ENCODE measurements at places on chromosomes 2 and 18.

- DNase-seq, result no peak
These were observed 10.4 kb upstream of the FAM228A start for GRCh38 chr2:24164416-24164973.

- DNase-seq, result no peak
These were observed 153.0 kb downstream of the NRP2 start for GRCh38 chr2:205835251-205835791.

DNA sequence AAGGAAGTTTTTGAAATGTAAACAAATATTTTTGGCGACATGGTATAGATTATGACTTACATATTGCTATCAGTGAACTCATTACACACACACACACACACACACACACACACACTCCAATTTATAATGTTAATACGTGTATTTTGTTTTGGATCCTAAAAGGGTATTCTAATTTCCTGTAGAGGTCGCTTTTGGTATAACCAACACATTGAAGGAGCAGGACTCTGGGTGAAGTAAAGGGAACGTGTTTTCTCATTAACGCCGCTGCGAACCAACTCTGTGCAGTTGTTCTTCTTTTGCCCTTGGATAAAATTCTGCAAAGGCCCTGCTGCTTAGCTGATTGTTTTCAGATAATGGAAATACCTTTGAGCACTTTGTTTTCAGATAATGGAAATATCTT, 190.4 kb downstream of the PMAIP1 start:
- no peak for DNase-seq

DNA sequence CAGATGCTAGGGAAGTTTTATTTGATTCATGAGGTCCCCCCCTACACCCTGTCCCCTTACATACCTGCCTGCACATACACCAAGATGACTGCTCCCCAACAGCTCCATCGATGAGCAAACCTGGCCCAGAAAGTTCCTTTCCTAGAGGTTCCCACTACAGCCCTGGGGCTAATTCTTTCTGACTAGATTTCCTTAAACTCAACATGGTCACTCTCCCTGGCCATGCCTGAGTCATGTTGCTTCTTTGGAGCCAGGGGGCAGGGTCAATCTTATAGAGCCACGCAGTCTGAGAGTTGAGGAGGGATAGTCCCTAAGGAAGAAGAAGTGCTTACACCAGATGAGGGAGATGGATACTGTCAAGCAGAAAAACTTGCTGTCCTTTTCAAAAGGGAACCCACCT, 67.7 kb upstream of the GLI2 start:
- DNase-seq, result no peak

GRCh38 chr2:60534052-60534685, 19.3 kb downstream of the BCL11A start:
- DNase-seq, result no peak

DNA sequence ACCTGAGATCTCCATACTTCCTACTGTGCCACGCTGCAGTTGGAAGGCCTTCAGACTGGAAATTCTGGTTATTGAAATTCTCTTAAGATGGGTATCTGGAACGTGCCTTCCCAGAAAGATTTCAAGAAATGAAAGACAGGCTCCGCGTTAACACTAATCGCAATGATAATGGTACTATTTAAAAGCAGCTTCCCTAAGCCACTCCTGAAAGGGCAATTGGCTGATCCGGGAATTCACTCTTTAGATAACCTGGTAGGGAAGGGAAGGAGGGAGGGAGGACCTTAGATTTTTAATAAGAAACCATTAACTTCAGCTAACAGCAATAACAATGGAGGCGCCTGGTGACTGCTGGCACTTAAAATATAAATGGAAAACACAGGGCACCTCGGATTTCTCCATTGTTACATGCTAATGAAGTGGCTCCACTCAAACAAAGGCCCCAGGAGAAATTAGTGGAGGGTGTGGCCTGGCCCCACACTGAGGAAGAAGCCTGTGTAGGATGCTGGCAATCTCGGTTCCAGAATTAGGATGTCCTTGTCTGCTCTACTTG, 22.5 kb upstream of the MTA3 start:
- DNase-seq, result no peak

DNA sequence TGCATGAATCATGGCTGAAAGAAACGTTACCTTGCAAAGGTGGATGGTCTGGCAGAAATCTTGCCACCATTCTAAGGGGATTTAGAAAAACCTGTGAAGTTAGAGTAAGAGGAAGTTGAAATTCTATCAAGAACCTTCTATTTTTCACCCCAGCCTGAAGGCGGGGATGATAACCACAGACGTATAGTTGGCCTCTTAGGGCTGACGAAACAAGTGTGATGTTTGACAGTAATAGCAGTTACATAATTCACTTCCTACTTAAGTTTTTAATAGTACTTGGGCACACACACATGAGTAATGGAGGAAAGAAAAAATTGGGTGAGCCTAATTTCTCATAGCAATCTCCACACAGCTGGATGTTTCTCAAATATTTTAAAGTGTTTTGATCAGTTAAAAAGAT, 336.6 kb upstream of the SALL3 start:
- no peak for DNase-seq

GRCh38 chr2:23009545-23010149, 375.3 kb upstream of the KLHL29 start:
- no peak for DNase-seq

- no peak for DNase-seq
These were observed 606 bp upstream of the TOGARAM2 start for GRCh38 chr2:28980368-28981015.

- DNase-seq, result no peak
These were observed 166.3 kb downstream of the CCDC148 start for GRCh38 chr2:158290225-158290624.

DNA sequence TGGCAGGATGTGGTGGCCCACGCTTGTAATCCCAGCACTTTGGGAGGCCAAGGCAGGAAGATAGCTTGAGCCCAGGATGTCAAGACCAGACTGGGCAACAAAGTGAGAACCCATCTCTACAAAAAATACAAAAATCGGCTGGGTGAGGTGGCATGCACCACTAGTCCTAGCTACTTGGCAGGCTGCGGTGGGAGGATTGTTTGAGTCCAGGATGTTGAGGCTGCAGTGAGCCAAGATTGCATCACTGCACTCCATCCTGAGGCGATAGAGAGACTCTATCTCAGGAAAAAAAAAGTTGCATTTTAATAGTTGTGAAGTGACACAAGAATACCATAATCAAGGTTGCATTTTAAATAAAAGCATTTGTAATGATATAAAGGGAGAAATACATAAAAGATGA, 124.1 kb upstream of the SLC38A11 start:
- DNase-seq, result no peak

DNA sequence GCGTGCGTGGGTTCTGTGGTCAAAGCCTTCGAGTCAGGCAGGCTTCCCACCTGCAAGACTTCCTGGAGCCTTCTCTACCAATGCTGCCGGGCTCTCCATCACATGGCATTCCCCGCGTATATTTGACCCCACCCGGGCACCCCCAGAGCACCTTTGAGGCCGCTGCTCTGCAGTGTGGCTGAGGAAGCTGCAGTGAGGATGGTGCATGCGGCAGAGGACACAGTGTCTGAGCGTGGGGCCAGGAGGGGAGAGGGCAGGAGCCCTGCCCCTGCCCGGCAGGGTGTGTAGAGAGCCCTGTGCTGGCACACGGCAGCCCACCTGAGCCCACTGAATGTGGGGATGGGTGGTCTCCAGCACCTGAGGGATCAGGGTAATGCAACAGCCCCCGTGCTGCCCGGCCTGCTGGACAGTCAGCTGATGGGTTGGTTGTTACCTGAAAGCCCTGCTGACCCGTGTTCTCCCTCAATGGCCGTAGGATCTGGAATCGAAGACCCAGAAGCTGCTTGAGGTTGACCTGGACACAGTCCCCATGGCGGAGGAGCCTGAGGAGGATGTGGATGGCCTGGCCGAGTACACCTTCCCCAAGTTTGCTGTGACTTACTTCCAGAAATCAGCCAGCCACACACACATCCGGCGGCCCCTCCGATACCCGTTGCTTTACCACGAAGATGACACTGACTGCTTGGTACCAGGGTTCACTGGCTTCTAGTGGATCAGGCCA, 36.8 kb upstream of the GPR17 start:
- no peak for DNase-seq

DNA sequence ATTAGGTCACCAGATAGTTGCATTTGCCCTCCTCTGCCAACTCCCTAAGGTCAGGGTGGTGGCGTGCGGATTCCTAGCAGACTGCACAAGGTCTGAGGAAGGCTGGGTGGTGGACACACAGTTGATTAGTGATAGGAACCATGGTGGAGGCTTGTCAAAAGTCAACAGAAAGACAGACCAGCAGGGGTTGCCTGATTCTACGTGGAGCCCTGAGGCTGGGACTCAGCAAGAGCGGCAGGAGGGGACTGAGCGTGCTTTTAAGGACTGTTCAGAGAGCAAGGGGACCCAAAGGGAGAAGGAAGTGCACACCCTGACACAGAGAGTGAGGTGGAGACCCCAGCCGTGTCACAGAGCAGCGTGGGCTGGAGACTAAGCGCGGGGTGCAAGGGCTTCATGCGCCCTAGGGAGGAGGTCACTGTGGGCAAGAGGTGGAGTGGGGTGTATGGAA, 513.2 kb downstream of the RNF144A start:
- no peak for DNase-seq

DNA sequence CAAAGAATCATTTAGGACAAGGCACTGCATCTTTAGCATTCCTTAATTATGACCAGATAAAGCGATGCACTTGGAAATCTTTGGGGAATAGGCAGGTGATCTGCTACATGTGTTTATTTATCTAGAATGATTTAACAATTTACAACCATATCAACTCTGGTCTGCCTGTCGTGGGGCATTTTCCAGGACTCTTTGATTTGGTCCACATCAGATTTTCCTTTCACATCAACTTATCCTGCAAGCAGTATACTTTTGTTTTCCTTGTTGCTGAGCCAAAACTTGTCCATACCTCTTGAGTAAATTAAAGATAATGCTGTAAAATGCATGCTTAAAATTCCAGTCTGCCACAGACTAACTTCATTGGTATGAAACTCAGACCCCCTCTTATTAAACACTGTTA, 312.4 kb upstream of the TCF4 start:
- no peak for DNase-seq

GRCh38 chr2:104028061-104028460, 825.9 kb upstream of the POU3F3 start:
- no peak for DNase-seq

- DNase-seq, result no peak
These were observed 157.0 kb downstream of the NYAP2 start for GRCh38 chr2:225556461-225556860.

GRCh38 chr18:6997808-6998207, 119.8 kb downstream of the LAMA1 start:
- no peak for DNase-seq

GRCh38 chr2:239106314-239106908, 258.5 kb downstream of the TWIST2 start:
- DNase-seq, result no peak

DNA sequence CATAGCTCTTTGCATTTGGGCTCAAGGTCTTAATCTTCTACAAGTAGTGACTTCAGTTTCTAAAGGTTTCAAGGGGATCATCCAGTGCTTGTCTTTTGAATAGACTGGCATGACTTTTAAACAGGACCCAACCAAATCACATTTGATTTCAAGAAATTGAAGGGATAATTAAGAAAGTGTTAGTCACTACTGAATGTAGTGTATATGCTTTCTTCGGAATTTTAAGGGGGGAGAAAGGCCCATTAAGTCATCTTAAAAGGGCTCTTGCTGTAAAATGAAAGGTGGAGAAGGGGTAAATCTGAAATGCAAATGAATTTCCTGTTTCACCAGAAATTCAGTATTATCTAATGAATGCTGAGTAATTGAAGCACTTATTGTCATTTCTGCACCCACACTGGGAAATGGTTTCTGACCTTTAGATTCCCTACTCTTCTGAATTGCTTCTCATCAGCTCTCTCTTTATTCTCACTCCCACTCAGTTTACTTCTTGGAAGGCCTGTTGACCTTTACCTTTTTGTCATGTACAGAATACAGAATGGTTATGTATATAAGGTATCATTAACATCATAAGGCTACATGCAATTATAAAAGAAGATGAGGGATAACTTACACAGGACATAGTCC, 241.4 kb downstream of the SLC8A1 start:
- no peak for DNase-seq

GRCh38 chr18:55457028-55457427, 131.0 kb downstream of the TCF4 start:
- no peak for DNase-seq

GRCh38 chr2:181348107-181348837, 108.9 kb upstream of the ITGA4 start:
- DNase-seq, result no peak

- peak; percentile 18 for DNase-seq
These were observed at the start of gene ARHGEF4 for GRCh38 chr2:130836501-130837174. TSS of gene ARHGEF4 (plus strand) at chr2:130836914. CDS start at chr2:130836954, 40 bp downstream.

GRCh38 chr2:21096458-21096857, 27.3 kb upstream of the TDRD15 start:
- DNase-seq, result no peak

- DNase-seq, result no peak
These were observed 87.3 kb downstream of the LRRTM4 start for GRCh38 chr2:77434880-77435279.

GRCh38 chr2:12861344-12861930, 144.7 kb downstream of the TRIB2 start:
- DNase-seq, result peak; percentile 16

- DNase-seq, result no peak
These were observed 11.5 kb upstream of the RNU2-63P start for GRCh38 chr2:88027697-88028389.

GRCh38 chr2:162646794-162647193, 191.8 kb downstream of the KCNH7 start:
- DNase-seq, result no peak

- DNase-seq, result no peak
These were observed 666.4 kb upstream of the ZEB2 start for GRCh38 chr2:145186303-145186702.

DNA sequence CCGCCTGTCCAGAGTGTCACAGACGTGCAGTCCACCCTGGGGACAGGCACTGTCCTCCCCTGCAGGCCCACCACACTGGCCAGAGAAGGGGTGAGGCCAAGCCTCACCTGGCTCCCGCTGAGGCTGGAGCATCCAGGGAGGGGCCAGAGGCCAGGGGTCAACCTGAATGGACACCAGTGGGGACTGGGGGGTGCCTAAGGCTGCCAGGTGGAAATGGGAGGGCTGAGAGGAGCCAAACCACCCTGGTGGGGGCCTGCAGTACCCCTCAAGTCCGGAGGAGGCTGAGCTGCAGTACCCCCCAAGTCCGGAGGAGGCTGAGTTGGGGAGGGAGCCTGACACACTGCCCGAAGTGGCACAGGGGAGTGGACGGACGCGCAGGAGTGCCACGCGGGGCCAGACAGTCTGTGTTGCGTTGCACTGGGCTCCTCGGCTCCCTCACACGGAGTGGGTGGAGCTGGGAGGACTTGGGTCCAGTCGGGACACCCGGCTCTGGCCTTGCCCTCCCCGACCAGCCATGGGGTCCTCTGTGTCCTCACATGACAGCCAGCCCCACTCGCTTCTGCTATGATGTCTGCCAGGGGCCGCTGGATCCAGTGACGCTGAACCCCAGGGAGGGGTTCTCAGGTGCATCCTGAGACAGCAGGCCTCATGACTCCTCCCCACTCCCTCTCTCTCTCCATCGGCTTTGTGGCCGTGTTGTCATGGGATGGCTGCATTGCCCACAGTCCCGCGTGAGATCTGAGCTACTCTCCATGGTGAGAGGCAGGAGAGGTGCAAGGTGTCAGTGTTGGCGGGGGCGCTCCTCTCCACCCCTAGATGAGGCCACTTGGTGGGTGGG, 22.3 kb upstream of the GPC1 start:
- no peak for DNase-seq

GRCh38 chr2:25851740-25852503, 26.4 kb downstream of the ASXL2 start:
- DNase-seq, result peak; percentile 44
